ENCODE measurements at places on chromosomes 2 and 18. TPM values are rescaled to one million over a fixed set of nuclear protein-coding genes. Genes with fewer than 3 reads are reported as not detected.

CRYGA gene
- not detected for total RNA-seq

SH3RF3 gene
- total RNA-seq = 0.84 TPM

STK39 gene
- total RNA-seq = 26.5 TPM

CD207 gene
- total RNA-seq = not detected

GRCh38 chr2:54429054-54429453 lies 27.1 kb upstream of the SPTBN1 start:
- H3K4me3 ChIP-seq = no peak overlapping the region
- no peaks in the 10 kb centered on the region for H3K27me3 ChIP-seq
- no peaks in the 10 kb centered on the region for H3K36me3 ChIP-seq
- H3K4me1 ChIP-seq = peaks cover 5% of the 10 kb centered on the region

DNA sequence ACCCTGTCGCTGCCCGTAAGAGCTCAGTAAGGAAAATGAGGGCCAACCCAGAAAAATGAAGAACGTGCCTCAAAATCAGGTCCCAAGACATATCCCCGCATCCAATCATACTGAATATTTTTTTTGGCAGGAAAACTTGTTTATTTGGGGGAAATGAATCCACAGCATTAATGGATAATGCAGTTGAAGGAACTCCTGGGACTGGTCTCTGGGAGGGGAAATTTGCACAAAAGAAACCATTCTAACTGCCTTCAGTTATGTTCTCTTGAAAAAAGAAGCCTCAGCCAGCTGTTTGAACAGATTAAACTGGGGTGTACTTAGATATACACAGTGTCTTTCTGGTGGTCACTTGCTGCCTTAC lies 61.3 kb downstream of the SPRED2 start:
- H3K4me1 ChIP-seq = peaks cover 46% of the 10 kb centered on the region
- no peaks in the 10 kb centered on the region for H3K27me3 ChIP-seq
- H3K36me3 ChIP-seq = no peaks in the 10 kb centered on the region
- no peak overlapping the region for H3K4me3 ChIP-seq
- H3K27ac ChIP-seq = no peak overlapping the region

DNA sequence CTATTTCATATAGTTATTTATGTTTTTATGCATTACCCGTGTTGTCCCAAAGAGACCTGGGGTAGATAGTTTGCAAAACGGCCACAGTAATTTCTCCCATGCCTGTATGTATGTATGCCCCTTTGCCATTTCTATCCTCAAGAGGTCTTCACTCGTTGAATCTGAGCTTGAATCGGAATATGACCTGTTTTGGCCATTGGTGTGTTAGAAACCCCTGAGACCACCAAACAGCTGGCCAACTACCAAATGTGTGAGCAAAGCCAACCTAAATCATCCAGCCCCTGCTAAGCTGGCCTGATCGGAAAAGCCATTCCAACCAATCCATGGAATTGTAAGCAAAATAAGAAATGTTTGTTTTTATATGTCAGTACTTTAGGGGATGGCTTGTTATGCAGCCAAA lies 23.4 kb upstream of the INO80C start:
- no peaks in the 10 kb centered on the region for H3K36me3 ChIP-seq
- H3K4me1 ChIP-seq = peaks cover 25% of the 10 kb centered on the region
- DNase-seq = no peak
- H3K27ac ChIP-seq = no peak overlapping the region
- H3K4me3 ChIP-seq = no peak overlapping the region

- H3K4me1 ChIP-seq = no peaks in the 10 kb centered on the region
- DNase-seq = no peak
- no peaks in the 10 kb centered on the region for H3K36me3 ChIP-seq
- no peaks in the 10 kb centered on the region for H3K27me3 ChIP-seq
Measured at GRCh38 chr2:204218040-204218439, 281.5 kb downstream of the ICOS start.

GRCh38 chr2:31205613-31206012 lies 11.7 kb downstream of the CAPN14 start:
- no peaks in the 10 kb centered on the region for H3K27me3 ChIP-seq
- no peaks in the 10 kb centered on the region for H3K4me1 ChIP-seq
- no peak overlapping the region for H3K27ac ChIP-seq
- H3K4me3 ChIP-seq = no peak overlapping the region

GRCh38 chr2:225328192-225328591 lies 71.3 kb upstream of the NYAP2 start:
- no peak overlapping the region for H3K27ac ChIP-seq
- H3K36me3 ChIP-seq = no peaks in the 10 kb centered on the region
- DNase-seq = no peak
- H3K4me3 ChIP-seq = no peak overlapping the region
- H3K4me1 ChIP-seq = no peaks in the 10 kb centered on the region

- no peak for DNase-seq
- no peaks in the 10 kb centered on the region for H3K27me3 ChIP-seq
Measured at GRCh38 chr2:183283209-183283608, 159.0 kb downstream of the NUP35 start.

DNA sequence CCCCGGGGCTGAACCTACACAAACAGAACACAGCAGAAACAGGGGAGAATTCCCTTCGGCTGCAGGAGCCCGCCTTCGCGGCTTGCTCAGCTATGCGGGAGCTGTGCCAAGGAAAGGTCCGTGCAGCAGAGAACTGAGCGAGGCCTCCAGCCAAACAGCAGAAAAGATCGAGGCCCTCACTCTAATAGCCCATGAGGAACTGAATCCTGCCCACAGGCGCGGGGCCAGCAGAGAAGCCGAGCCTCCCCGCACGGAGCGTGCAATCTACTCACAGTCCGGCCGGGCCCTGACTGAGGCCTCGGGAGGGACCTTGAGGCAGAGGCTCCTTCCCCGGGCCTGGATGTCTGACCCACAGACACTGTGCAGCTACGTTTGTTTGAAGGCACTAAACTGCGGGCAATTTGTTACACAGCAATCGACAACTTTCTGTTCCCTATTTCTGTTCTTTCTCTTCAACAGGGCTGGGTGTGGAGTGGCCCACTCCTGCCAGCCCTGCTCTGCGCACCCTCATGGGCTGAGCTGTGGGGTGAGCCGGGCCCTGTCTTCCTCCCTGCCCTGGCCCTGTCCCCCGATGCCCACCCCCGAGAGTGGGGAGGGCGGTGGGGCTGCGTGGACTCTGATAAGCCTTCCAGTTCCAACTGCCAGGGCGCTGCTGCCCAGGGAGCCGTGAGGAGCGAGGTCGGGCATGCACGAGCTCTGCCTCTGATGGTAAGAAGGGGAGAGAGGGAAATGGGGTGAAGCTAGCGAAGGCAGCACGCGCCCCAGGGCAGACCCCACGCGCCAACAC lies 13.7 kb downstream of the HES6 start:
- H3K36me3 ChIP-seq = peaks cover 3% of the 10 kb centered on the region
- peaks cover 7% of the 10 kb centered on the region for H3K27me3 ChIP-seq
- H3K4me1 ChIP-seq = peaks cover 26% of the 10 kb centered on the region
- no peak for DNase-seq
- H3K27ac ChIP-seq = peak overlapping the region; percentile 50

DNA sequence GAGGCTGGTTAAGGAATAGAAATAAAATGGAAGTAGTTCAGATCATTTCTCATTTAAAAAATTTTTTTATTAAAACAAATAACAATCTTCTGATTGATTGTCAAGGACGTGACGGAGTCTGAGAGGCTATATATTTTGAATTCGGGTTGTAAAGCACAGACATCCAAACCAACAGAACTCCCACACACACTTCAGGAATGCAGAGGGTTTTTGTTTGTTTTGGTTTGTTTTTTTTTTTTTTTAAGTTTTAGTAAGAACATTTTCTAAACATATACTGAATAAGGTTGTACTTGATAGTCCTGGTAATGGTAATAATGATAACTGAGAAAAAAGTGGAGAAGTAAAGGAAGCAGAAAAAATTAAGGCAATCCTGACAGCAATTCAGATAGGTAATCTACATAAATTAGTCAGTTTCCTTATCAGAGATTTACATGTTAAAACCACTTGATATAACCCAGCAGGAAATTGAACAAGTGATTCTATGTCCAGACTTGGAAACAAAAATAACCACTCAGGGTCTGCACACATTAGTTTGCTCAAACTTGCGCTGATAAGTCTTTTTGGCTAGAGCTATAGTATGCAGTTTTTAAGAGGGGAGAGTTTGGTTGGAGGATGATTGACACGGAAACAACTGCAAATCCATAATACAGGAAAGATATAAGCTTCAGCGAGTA lies 51.5 kb upstream of the CTAGE1 start:
- DNase-seq = no peak
- H3K4me3 ChIP-seq = no peak overlapping the region
- H3K36me3 ChIP-seq = no peaks in the 10 kb centered on the region

- no peak for DNase-seq
- H3K4me1 ChIP-seq = no peaks in the 10 kb centered on the region
- H3K36me3 ChIP-seq = peaks cover 33% of the 10 kb centered on the region
- H3K4me3 ChIP-seq = no peak overlapping the region
- no peak overlapping the region for H3K27ac ChIP-seq
Measured at GRCh38 chr2:159243529-159243928, 43.0 kb downstream of the WDSUB1 start.

DNA sequence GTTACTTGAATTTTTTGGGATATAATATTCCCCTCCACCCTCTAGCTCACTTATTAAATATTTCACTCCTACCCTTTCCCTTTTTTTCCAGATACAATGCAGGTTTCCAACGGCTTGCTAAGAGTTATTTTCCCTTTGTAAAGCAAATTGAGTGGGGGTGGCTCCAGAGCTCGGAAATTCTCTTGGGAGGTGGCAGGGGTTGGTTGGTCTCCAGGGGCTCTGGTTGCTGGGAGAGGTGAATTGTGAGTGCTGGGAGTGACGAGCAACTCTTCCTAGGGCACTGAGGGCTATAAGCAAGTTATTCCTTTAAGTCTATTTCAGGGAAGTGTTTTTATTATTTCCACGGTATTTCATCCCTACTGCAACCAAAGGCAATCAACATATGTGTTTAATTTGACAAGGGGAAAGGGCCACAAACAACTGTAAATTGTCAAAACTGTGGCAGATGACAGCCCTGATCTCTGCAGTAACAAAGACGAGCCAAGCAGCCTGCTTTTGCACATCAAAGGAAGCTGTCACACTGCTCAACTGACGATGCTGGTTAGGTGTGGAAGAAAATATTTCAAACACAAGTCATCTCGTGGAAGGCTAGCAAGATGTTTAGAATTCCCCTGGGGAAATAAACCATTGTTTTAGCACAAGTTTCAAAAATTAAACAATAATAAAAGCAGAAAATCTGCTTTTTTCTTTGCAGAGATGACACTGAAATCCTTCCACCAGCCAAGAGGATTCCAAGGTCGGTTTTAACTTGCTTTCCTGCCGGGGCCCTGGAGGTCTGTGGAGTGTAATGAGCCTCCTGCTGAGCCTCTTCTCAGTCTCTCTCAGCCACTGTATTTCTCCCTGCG lies 34.8 kb upstream of the ASXL2 start:
- peak overlapping the region; percentile 57 for H3K27ac ChIP-seq
- DNase-seq = no peak
- no peaks in the 10 kb centered on the region for H3K36me3 ChIP-seq
- peaks cover 25% of the 10 kb centered on the region for H3K4me1 ChIP-seq

DNA sequence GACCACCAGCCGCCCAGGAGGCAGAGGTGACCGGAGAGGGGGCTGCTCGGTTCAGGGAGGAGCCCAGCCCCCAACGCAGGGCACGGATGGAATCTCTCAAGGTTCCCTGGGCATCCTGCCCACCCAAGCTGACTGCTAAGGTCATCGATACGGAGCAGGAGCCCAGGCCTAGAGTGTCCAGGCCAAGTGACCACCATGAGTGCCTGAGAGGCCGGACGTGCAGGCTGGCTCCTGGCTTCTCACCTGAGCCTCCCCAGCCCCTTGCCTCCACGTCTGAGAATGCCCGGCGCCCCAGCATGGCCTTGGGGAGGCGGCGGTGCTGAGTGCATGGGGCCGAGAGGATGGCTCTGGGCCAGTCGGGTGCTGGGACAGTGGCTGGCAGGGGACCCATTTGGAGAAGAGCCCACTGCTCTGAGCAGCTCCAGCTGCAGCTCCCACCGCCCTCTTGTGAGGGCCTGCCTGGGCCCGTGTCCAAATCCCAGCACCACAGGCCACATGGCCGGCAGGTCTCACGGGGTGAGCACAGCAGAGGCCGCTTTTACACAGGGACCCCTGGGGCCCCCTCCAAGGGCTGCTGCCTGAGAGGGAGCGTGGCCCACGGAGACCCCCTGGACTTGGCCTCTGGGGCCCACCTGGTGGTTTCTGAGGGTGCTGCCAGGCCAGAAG lies 102.8 kb upstream of the CTDP1 start:
- no peaks in the 10 kb centered on the region for H3K4me1 ChIP-seq
- no peaks in the 10 kb centered on the region for H3K36me3 ChIP-seq

GRCh38 chr2:20050646-20051531 lies 539 bp downstream of the LAPTM4A start:
- no peak overlapping the region for H3K27ac ChIP-seq
- H3K36me3 ChIP-seq = no peaks in the 10 kb centered on the region
- DNase-seq = peak; percentile 38
- no peak overlapping the region for H3K4me3 ChIP-seq
- H3K27me3 ChIP-seq = peaks cover 4% of the 10 kb centered on the region
- H3K4me1 ChIP-seq = peaks cover 27% of the 10 kb centered on the region
